ENCODE measurements at places on chromosomes 6 and 20.

DNA sequence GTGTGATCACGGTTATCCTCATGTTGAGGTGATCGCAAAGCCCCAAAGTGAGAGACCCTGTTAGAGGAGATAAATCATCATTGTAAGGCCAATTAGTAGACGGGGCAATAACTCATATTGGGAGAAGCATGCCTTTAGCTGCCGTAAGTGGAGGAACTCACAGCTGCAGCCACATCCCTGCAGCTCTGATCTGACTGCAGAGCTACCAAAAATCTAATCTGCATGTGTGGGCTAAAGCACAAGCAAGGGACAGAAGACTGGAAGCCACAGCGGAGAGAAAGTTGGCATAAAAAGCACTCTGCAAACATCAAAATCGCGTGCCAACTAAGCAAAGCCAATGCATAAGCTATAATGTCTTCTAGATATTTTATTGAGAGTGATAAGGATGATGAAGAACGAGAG lies 79.8 kb downstream of the TBC1D7 start:
- DNase-seq, result no peak

DNA sequence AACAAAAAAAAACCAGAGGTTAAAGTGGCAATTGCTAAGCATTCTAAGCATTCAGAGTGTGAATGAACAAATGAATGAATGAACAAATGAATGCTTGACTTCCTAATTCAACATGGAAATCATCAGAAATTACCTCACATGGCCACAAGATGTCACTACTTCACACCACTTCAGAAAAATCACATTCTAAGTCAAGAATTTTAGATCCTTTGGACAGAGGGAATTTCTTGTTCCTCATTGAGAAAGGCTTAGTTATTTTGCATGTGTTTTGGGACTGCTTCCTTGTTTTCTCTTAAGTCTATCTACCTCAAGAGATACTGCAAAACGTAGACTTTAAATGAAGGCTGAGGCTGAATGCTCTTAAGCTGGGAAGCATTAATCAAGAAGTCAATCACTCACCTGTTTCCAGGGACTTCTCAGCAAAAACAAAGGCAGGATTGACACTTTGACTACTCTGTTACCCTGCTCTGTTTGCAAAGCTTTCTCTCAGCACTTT lies 120.2 kb downstream of the MBOAT1 start:
- peak; percentile 3 for DNase-seq

DNA sequence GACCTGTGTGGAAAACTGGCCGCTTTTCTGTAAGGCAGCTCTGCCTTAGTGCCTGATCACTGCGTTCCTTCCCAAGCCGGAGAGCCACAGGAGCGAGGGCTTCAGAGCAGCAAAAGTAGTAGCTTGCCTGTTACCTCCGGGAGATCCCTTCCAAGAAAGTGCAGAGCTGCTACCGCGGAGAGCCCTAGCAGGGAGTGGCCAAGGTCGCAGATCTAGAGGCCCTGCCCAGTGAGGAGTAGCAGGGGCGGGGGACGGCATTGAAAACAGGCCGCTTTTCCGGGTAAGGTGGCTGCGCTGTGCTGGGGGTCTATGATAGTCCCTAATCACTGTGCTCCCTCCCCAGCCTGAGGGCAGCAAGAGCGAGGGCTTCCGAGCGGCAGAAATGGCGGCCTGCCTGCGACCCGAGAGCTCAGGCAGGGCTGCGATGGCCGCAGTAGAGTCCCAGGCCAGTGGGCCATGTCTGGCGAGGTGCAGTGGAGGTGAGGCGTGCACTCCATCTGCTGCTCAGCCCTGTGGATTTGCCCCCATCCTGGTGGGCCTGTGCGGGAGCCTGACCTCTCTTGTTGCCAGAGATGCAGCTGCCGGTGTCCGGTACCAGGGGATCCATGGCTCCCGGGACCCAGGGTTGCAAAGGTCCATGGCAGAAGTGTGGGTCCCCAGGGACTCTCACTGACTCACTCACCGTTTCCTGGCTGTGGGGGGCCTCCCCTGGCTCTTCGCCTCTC lies 67.3 kb downstream of the KLHL32 start:
- no peak for DNase-seq

GRCh38 chr20:34817801-34818200 lies 7.7 kb downstream of the NCOA6 start:
- no peak for DNase-seq

DNA sequence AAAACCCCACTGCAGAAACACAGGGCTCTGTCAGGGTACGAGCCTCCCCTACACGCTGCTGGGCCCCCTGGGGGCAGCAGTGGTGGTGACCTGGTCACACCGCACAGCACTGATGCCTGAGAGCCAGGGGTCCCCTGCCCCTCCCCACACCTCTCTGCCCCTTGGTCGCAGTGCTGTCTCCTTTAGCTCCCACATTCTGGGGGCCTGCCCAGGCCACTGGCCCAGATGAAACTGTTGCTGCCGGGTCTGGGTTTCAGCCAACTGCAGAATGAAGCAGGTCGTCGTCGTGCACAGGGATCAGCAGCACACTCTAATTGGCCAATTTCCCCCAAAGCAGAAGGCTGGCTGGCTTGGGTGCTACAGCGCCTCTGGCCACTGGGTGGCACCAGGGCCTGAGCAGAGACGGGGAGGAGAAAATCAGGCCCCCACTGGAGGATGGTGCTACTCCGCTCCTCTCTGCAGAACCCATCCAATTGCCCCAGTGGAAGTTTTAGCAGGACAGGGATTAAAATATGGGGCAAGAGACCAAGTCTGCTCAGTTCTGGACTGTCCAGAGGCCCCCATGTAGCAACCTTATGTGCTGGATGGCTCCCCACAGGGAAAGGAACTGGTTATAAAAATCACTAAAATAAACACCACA lies 26.1 kb downstream of the DIDO1 start:
- no peak for DNase-seq

- DNase-seq, result no peak
Observed at GRCh38 chr20:32463642-32464400, 105.7 kb downstream of the ASXL1 start.

DNA sequence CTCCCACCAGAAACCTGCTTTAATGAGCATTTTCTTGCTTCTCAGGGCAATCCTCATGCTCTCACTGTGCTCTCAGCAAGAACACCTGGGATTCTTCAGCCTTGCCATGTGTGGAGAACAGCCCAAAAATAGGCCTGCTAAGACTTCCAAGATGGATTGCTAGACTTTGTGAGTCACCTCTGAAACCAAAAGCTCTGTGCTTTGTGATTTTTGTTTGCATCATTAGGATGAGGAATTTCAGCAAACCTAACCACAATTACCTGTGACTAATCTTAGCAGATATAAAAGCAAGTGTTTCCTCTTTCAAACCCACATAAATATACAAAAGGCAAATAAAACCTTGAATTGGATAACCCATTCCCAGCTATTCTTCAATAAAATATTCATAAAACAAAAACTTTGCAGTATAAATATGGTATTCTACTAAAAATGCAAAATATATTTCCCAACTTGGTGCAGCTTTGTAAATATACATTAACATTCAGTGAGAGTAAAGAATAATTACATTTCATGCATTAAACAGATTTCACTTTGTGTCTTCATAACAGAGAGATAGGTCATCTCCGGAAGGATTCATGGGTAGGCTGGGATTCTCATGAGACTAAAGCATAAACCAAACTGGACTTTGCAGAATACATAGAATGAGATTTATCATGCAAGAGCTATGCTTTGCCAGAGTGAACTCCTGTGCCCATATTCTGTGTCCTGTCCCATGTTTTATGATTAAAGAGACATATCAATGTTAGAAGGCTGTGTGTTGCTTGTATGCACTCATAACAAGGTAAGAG lies 33.5 kb downstream of the TPBG start:
- DNase-seq, result no peak

DNA sequence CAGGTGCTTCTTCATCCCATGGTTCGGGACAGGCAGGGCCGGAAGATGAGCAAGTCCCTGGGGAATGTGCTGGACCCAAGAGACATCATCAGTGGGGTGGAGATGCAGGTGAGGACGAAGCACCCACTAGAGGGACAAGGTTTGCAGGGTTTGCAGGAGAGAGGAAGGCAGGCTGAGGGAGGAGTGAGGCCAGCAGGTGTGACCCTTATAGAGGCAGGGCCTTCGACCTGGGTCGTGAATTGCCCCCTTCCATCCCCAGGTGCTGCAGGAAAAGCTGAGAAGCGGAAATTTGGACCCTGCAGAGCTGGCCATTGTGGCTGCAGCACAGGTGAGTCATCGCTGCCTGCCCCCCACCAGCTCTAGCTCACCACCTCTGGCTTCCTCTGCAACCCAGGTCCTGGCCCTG lies 8.4 kb downstream of the VARS2 start:
- no peak for DNase-seq

GRCh38 chr6:118750143-118750542 lies 98.8 kb upstream of the CEP85L start:
- no peak for DNase-seq

- no peak for DNase-seq
Observed at GRCh38 chr20:6855796-6856195, 88.3 kb downstream of the BMP2 start.

- no peak for DNase-seq
Observed at GRCh38 chr6:53768636-53769035, 26.2 kb upstream of the LRRC1 start.

- DNase-seq, result no peak
Observed at GRCh38 chr6:170266061-170266825, 24.6 kb downstream of the DLL1 start.

DNA sequence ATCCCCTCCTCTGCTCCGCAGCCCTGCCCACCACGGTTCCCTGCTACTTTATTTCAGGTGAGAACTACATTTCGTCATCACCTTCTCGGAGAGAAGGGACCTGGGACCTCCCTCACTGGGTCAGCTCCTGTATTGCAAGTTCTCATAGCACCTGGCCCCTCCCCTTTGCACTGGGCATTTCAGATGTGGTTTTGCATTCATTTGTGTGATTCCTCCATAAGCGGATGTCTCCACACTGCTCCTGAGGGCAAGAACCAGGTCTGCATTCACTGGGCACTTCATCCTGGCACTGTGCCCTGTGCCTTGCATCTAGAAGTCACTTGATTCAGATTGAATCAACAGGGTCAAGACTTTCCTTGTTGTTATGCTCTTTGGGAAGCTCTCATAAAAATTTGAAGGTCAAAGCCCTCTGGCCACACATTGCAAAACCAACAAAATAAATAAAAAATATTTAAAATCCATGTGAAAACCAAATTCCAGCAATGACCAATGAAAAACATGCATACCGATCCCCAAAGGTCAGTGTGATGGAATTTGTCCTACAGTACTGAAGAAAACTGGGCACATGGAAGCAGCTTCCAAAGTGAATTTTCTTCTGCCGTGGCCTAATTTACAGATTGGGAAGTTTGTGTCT lies 89.1 kb upstream of the F13A1 start:
- DNase-seq, result no peak

DNA sequence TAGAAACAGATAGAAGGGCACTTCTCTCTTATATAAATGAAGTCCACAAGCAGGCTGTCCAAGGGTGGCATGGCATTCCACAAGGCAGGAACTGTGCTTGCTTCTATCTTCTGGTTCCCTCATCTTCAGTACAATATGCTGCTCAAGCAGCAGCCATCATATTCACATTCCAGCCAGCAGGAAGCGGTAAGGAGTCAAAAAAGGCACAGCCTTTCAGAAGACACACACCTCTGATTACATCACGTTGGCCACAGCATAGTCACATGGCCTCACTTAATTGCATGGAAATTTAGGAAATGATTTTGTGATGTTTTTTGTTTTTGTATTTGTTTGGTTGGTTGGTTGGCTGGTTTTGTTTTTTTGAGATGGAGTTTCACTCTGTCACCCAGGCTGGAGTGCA lies 19.0 kb downstream of the REM1 start:
- no peak for DNase-seq

GRCh38 chr6:93350774-93351173 lies 68.6 kb downstream of the EPHA7 start:
- DNase-seq, result no peak

DNA sequence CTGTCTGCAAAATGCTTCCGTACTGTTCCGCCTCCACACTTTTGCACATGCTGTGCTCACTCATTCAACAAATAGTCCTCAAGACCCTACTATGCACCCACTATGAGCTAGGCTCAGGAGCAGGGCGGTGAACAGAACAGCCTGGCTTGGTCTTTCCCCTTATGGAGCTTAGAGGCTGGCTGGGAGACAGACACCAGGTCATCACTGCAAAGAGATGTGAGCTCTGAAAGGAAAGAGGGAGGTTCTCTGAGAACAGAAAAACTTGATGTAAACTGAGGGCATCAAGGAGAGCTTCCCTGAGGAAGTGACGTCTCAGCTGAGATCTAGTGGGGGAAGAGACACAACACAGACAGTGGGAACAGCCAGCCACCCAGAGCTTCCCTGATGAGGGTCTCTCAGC lies 31.0 kb upstream of the TGM2 start:
- no peak for DNase-seq

DNA sequence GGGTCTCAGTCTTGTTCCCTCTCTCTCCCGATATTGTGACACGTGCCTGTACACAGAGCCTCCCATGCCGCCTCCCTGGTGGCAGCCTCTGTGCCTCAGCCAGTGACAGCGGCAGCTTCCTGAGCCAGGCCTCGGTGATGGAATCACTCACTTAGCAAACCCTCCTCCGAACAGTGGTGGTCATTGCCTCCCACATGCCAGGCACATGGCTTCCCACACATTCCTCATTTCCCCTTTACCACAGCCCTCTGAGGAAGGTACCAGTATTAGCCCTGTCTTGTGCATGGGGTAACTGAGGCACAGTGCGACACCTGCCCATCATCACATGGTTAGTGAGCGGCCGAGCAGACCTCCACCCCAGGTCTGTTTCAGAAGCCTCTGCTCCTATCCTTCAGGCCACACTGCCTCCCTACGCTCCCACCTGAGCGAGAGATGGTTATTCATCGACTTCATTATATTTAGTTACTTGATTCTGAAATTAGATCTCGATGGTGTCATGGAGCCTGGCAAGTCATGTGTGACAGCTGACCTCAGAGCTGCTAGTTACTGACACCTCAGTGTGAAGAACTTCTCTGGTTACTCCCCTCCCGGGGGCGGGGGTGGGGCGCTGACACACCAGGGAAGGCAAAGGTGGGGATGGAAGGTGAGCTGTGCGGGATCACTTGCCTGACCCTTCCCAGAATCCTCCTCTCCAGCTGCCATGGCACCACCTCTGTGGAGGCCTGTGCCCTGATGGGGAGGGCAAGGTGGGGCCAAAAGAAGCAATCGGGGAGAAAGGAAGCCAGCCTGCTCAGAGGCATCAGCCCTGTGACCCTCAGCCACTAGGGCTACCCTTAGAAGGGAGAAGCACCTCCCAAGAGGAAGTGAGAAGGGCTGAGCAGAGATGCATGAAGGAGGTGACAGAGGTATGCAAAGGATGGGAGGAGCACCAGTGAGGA lies 17.9 kb downstream of the MDGA1 start:
- no peak for DNase-seq

DNA sequence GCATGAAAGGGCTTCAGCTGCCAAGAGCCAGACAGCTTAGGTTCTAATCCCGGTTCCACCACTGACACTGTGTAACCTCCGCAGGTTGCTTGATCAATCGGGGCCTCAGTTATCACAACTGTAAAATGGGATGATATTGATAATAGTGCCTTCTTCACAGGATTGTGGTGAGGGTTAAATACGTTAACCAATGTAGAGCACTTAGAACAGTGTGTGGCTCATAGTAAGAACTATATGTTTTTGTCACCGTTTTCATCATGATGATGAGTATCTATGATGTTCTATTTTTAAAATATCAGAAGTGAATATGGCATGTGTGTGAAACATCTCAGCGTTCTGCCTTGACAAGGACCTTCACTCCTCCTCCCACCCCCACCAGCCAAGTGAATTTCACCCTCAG lies 10.3 kb upstream of the MAPK13 start:
- DNase-seq, result no peak
